ENCODE measurements at places on chromosomes 12 and 14. TPM values are rescaled to one million over a fixed set of nuclear protein-coding genes. Genes with fewer than 3 reads are reported as not detected.

DNA sequence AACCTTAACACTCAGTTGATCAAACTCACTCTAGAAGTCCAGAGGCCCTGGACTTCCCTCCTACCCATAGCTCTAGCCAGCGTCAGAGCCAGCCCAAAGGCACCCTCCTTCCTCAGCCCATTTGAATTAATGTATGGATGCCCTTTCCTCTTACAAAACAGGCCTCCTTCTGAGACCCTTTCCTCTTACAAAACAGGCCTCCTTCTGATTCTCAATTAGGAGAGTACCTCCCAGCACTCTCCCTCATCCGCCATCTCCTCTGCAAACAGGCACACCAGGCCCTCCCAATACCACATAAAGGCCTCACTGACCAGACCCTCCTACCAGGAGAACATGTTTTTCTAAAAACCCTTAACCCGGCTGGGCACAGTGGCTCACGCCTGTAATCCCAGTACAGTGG is 65.7 kb downstream of the MOK start:
- DNase-seq: no peak
- H3K36me3 ChIP-seq: no peaks in the 10 kb centered on the region
- no peaks in the 10 kb centered on the region for H3K27me3 ChIP-seq
- H3K27ac ChIP-seq: no peak overlapping the region
- no peaks in the 10 kb centered on the region for H3K4me1 ChIP-seq
- H3K4me3 ChIP-seq: no peak overlapping the region

DNA sequence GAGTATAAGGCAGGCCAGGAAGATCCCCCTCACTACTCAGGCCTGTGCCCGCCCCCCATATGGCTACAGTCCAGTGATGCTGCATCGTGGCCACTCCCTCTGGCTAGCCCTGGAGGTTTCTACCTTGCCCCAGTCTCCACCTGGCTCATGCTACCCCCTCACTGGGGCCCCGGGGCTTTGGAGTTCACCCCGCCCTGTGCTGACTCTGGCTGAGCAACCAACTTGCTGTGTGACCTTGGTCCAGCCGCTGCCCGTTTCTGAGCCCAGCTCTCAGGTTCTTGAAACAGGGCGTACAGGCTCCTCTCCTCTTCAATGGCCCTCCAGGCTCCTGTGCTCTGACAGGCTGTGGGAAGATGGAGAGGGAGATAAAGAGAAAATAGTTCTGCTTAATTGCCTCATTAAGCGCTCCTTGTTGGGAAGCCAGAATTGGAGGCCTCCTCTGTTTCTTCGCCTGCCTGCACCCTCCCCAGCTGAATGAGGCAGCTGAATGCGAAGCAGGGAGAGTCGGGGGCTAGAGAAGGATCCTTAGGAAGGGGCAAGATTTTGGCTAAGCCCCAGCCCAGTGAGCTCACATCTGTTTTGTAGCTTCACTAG is 138.2 kb upstream of the NCOR2 start:
- no peaks in the 10 kb centered on the region for H3K27me3 ChIP-seq
- no peak overlapping the region for H3K27ac ChIP-seq
- H3K4me1 ChIP-seq: peaks cover 31% of the 10 kb centered on the region
- DNase-seq: no peak
- no peak overlapping the region for H3K4me3 ChIP-seq

DNA sequence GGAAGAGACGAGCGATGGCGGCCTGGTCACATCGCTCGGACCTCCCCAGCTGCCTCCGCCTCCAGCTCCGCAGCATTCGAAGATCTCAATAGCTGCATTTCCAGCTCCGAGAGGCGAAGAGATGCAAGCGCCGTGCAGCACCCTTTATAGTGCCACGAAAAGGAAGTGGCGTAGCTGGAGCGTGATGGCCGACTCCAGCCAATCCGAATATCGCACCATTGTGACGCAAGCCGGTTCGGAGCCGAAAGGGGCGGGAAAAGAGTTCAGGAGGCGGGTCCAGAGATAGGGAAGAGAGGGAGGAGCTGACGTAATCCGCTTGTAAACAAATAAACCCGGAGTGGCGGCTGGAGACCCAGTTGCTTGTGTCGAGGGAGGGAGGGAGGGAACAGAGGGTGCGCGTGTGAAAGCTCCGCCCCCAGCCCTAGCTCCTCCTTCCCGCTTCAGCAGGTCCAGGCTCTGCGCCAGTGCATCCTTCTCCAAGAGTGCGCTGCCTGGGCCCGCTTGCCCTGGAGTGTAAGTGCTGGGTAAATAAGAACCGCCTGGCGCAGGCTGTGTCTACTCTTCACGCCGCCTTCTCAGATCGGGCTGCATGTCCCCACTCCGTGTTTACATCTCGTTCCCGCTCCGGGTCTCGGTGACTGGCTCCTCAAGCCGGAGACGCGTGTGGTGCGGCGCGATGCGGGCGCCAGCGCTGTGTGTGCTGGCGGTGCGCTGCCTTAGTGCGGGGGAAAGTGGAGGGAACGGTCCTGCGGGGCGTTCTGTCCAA is at the start of gene BTG1:
BTG1 (minus strand) TSS at position 116 of the 766 bp plus-strand sequence. CDS start 311 bp downstream, outside the sequence.
- peak within 1 kb of the TSS; percentile 99 for H3K27ac ChIP-seq
- H3K4me1 ChIP-seq: peaks cover 13% of the 10 kb centered on the region
- H3K27me3 ChIP-seq: no peaks in the 10 kb centered on the region
- DNase-seq: peak; percentile 99
- H3K4me3 ChIP-seq: peak within 1 kb of the TSS; percentile 73

PTGER2 gene
- total RNA-seq: 5.3 TPM
